SJSA1 (cell line): ENCODE measurements at places on chromosomes 1 and 21.

GRCh38 chr21:45498646-45499000 lies 43.6 kb downstream of the SLC19A1 start:
- no peak for DNase-seq

- no peak for DNase-seq
Measured at GRCh38 chr1:114079596-114080190, 74.0 kb downstream of the SYT6 start.

DNA sequence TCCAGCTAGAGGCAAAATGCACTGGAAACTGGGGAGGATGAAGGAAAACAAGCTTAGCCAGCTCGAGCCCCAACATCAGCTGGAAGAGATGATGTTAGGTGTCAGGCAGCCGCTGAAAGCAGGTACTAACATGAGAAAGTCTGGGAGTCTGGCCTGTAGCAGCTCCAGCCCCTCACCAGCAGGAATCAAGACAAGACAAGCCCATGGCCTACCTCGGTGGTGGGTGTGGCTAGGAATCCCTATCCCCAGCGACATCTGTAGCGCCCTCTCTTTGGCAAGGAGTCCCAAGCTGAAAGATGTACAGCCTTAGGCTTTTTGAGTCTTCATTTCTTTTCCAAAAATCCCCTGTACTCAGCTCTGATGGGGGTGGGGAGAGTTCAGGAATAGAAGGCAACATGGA lies 2.6 kb downstream of the DLGAP3 start:
- DNase-seq: peak; percentile 26

- DNase-seq: no peak
Measured at GRCh38 chr1:61973100-61973837, 221.4 kb upstream of the L1TD1 start.

GRCh38 chr1:9437961-9438430 lies 101.3 kb upstream of the SLC25A33 start:
- DNase-seq: peak; percentile 53

GRCh38 chr1:244865028-244865371 lies 657 bp upstream of the HNRNPU start:
- DNase-seq: no peak

DNA sequence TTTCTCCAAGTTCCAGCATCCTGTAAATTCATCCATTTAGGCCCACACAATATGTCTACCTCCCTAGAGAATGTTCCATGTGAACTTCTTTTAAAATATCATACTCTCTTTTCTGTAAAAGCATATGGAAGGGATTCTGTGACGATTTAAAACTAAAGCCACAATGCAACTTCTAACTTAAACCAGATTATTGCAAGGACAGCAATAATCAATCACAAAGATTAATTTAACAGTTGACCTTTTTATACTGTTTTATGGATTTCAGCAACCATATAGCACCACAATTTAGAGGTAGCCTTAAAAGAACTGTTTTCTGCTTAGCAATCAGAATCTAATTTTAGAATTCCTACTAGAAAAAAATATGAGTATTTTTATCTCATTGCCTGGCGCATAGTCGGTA lies 58.3 kb downstream of the DSCAM start:
- no peak for DNase-seq
